Forelimb muscle (tissue), 1 donor: ENCODE measurements at places on chromosomes 5 and 9.

DNA sequence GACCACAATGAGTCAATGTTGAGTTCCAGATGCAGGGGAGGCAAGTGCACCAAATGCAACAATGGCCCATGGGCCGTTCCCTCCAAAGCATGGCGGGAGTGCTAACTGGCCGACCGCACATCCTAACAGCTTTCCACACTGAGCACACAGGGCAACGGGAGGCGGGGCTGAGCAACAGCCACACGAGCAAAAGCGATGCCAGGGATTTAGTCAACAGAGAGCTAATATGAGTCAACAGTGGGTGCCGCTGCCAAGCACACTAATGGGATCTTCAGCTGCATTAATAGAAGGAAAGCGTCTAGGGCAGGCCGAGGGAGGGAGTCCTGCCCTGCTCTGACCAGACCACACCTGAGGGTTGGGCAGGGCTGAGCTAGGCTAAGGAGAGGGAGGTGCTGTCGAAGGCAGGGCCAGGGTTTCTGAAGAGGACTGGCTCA is 4.6 kb downstream of the EPB41L4B start:
- no peak for DNase-seq

DNA sequence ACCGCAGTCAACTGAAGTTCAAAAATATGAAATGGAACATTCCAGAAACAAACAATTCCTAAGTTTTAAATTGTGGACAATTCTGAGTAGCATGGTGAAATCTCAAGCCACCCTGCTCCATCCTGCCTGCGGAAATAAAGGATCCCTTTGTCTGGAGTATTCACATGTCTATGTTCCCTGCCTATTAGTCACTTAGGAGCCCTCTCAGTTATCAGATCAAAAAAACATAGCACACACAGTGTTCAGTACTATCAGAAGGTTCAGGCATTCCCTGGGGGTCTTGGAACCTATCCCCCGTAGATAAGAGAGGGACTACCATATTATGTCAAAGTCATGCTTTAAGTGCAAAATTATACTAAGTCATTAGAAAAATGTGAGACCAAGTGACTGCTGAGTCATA is 300.8 kb downstream of the SEMA5A start:
- DNase-seq, result no peak

DNA sequence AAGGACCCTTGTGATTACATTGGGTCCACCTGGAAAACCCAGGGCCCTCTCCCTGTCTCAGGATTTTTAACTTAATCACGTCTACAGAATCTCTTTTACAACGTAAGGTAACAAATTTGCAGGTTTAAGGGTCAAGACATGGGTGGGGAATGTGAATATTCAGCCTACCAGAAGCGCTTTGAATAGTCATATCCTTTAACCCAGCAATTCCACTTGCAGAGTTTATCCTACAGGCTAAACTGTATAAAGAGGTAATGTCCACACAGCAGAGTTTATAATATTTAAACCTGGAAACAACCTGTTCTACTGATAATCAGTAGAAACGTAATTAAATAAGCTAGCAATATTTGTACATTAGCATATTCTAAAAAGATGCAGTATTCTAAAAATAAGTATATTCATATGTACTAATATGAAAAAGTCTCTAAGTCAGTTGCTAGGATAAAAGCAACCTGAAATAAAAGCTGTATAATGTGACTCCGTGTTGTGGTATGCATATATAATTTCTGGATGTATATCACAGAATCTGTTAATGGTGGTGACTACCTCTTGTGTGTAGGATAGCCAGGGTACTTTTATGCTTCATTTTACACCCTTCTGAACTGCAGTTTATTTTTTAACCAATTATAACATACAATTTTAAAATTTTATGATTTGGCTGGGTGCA is 14.1 kb upstream of the NIPAL4 start:
- no peak for DNase-seq

DNA sequence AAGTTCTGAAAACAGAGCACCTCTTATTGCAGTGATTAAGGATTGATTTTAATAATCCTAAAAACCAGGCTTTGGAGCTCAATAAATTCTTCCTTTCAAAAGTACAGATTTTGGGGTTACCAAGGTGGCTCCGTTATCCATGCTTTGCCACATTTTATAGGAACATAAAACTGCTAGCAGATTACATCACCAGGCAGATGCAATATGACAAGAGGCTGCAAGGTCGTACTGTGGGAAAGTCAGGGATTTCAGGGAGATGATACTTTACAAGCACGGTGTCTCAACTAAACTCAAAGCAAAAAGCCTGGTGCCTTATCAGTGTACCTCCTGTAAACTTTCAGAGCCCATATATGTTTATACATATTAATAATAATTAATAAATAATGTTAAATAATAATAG is 28.6 kb downstream of the ADAMTSL1 start:
- DNase-seq, result no peak

GRCh38 chr9:87054999-87055686 is 107.8 kb upstream of the GAS1 start:
- DNase-seq, result no peak

GRCh38 chr9:70601000-70601951 is 186.8 kb upstream of the KLF9 start:
- DNase-seq, result no peak

DNA sequence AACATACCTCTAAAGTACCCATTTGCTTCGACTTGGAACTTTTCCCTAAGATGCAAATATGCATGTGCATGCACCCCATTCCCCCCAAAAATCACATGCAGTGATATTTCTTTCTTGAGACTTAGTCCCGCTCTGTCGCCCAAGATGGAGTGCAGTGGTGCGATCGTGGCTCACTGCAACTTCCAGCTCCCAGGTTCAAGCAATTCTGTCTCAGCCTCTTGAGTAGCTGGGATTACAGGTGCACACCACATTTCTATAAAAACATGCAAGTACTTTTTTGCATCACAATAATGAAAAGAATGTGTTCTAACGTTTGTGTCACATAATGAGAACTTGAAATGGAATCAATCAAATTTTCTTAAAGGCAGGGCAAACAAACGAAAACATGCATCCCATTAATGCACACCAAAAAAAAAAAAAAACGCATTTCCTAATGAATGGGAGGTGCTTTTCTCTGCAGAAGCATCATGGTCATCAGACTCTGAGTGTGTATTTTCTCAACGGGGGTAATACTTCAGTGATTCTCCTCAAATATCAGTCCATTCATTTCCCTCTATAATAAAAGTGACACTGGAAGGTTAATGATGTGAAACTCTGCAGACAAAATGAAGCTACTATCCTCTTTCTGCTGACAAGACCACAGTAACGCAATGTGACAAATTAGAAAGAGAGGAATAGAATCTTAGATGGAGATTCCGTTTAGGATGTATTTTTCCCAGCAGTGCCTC is 389.4 kb downstream of the CTNND2 start:
- DNase-seq, result no peak

GRCh38 chr5:177100714-177101121 is 14.0 kb downstream of the FGFR4 start:
- no peak for DNase-seq

- no peak for DNase-seq
These were observed at the start of gene CLIC3 for GRCh38 chr9:136996361-136997292. Gene CLIC3 (minus strand): TSS chr9:136996568. CDS start chr9:136996543, 25 bp downstream.

GRCh38 chr5:124907098-124907644 is 160.7 kb upstream of the ZNF608 start:
- no peak for DNase-seq

- no peak for DNase-seq
These were observed 349.6 kb upstream of the IRX2 start for GRCh38 chr5:3100921-3101551.

DNA sequence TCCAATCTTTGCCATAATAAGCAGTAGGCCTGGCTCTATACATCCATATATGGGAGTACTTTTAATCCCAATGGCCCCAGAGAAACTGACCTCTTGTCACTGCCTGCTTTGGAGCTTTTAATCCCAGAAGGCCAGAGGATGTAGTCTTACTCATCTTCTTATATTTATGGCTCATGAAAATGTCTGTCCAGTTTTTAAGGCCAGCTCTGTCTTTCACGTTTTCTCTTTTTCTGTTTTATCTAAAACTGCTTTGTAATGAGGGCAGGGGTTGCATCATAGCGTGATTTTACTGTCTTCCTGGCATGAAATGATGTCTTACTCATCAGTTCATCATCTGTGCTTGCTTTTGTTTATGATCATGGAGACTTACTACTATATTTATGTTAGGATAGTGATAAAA is 1094.9 kb downstream of the MAT2B start:
- DNase-seq, result no peak

DNA sequence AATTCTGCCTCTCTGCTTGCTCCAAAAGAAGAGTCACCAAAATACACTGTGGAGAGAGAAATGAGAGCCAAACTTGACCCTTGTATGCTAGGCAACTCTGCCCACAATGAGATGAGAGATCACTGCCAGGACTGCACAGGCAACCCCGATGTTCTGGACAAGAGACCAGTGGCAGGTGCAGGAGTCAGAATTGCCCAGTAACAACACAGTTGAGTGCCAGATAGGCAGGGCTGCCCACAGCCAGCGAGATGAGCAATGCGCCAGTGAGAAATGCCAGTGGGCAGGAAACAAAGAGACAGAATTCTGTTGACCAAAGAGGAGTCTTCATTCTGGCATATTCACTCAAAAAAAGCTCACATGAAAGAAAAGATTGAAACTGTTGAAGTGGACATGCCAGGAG is 570.7 kb downstream of the CAAP1 start:
- no peak for DNase-seq

DNA sequence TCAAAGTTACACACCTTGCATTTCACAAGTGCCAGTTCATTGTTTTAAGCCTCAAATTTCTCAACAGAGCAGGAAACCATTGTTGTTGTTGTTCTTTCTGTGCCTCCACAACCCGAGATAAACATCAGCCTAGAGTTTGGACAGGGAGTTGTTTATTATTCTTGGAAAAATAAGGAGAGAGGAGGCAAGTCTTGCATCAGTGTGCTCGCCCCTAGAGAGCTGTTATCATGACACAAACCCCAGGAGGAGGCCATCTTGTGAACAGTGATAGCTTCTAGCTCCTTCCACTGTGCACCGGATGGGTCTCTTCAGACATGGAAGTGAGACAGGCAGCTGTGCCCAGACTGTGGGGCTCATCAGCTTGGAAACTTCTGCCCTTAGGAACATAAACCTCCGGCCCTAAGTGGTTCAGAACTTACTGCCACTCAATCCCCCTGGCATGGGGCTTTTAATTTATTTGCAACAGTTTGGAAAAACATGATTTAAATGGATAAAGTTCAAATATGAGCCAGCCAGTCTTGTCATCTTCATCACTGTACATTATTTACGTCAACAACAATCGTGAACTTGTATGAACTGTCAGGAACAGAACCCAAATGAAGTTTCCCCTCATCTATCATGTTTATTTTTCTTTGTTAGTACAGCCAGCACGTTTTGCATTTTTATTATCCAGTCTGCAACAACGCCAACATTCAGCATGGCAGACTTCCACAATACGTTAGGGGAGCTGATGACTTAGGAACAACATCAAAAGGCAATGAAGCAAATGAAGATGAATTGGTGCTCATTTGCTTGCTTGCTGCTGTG is 181.7 kb upstream of the S1PR3 start:
- DNase-seq, result no peak

DNA sequence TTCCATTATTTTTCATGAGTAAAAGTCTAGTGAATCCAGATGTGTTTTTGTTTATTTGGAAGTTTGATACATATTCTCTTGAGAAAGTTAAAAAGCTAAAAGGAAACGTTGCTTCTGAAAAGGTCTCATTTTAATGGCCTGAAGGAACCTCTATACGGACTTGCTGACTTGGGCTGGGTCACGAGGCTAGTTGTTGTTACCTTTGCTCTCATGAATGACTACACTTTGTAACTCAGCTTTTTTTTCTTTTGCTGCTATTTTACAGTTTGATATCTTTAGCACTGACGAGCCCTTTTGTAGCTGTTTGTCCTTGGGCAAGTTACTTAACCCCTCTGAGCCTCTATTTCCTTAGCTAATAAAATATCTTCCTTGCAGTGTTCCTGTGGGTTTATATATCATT is 211.5 kb downstream of the PCSK5 start:
- no peak for DNase-seq

GRCh38 chr5:10663489-10664179 is 97.4 kb downstream of the DAP start:
- DNase-seq, result peak; percentile 35

DNA sequence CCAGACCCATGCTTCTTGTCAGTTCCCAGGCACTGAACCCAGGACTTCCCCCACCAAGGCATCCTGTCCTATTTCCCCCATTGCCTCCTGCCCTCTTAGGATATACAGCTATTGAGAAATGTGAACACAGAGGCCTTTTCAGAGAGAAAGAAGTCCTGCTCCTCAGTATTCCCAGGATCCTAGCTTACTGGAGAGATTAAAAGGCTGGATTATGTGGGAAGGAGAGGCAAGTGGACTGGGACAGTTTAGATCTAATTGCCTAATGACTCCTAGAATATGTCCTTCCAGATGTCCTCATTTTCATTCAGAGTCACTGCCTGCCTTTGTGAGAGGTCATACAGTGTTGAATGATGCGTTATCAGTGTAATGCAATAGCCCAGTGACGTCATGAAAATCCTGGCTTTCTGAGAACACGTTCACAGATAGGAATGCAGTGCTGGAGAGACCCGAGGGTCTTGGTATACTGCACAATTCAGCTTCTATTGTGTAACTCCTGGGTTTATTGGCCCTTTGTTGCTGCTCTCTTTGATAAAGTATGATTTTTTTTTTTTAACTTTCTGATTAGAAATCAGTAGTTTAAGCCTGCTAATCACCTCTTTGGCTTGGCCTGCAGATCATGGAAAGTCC is 26.2 kb downstream of the WWC1 start:
- peak; percentile 20 for DNase-seq

DNA sequence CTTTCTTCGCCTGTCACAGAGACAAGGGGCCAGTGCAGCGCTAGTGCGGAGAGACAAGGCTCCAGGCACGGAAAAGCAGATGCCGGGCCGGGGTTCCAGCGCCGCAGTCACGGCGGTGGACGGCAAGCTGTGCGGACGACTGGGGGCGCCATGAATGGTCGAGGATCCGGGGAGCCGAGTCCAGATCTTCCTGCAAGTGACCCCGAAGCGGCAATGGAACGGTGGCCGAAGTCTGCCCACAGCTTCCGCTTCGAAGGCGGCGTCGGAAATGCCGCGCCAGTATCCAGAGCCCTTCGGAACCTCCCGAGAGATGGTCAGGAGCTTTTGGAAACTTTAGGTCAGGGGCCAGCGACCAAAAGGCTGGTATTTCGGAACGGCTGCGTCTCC is 601 bp upstream of the FAF2 start:
- no peak for DNase-seq

DNA sequence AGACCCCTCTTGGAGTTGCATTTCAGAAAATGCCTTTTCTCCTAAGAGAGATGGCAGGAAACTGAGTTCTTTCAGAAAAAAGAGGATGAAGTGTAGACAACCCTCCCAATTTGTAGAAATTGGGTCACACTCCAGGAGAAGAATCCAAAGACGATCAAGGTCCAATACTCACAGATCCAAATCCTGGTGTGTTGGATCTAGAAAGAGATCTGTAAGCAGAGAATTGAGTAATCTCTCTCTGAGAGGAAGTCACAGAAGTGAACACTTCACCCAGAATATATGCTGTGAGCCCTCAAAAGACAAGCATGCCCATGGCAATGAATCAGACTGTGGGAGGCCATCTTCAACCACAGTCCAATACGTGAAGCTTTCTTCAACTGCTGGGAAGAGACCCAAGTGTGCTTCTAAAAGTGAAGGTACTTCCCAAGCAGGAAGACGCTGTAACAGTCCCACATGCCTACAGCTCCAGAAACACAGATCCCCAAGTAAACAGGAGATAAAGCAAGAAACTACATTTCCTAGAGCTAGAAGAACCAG is 182.7 kb downstream of the SMC2 start:
- no peak for DNase-seq

- DNase-seq, result no peak
These were observed 192.2 kb upstream of the CDKN2B start for GRCh38 chr9:22201256-22201655.
